Dorsolateral prefrontal cortex (tissue), 122 donors: ENCODE measurements at places on chromosomes 6 and 20. TPM values are rescaled to one million over a fixed set of nuclear protein-coding genes. Genes with fewer than 3 reads are reported as not detected.

Gene VSTM2L
- total RNA-seq, result 95.2 TPM

Gene SCAF8
- total RNA-seq, result 67.4 TPM

Gene B3GALT4
- 8.6 TPM for total RNA-seq

Gene DHX16
- total RNA-seq, result 22.7 TPM

Gene FKBP1C
- not detected for total RNA-seq

Gene RRBP1
- total RNA-seq, result 39.9 TPM

Gene RAMACL
- total RNA-seq, result 6.8 TPM

Gene RHAG
- total RNA-seq, result not detected

Gene ANKRD66
- total RNA-seq, result not detected

Gene LY6G6C
- not detected for total RNA-seq

Gene PLCB1
- total RNA-seq, result 204 TPM

Gene MYCT1
- 3.6 TPM for total RNA-seq

Gene SMPDL3A
- 8.2 TPM for total RNA-seq

Gene HLA-DQA1
- total RNA-seq, result 4.5 TPM

Gene SDCBP2
- 20.8 TPM for total RNA-seq

Gene COL21A1
- total RNA-seq, result 12.9 TPM

Gene FAM184A
- 24.0 TPM for total RNA-seq

Gene FIG4
- 32.3 TPM for total RNA-seq

Gene OR2J1
- total RNA-seq, result not detected

Gene FAM209B
- total RNA-seq, result not detected

Gene DEFB129
- total RNA-seq, result not detected

Gene TXLNB
- total RNA-seq, result 1.6 TPM

- DNase-seq, result no peak
Measured at GRCh38 chr6:47344022-47344421, 34.3 kb upstream of the TNFRSF21 start.

DNA sequence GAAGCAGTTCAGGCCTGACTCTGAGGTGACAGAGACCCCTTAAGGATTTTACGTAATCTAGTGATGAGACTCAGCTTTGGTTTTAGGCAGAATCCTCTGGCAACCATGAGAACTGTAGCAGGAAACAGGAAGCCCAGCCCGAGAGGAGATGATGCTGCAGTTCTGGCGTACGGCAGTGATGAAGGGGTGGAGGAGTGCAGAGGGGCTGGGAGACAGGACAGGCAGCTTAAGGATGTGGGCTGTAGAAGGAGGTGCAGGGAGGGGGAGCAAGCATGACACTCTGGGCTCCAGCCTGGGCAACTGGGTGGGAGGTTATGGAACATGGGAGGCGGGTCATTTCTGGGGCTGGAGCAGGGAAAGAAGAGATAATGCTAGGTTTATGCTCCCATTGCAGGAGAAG is 67.1 kb downstream of the LRFN2 start:
- DNase-seq, result no peak

DNA sequence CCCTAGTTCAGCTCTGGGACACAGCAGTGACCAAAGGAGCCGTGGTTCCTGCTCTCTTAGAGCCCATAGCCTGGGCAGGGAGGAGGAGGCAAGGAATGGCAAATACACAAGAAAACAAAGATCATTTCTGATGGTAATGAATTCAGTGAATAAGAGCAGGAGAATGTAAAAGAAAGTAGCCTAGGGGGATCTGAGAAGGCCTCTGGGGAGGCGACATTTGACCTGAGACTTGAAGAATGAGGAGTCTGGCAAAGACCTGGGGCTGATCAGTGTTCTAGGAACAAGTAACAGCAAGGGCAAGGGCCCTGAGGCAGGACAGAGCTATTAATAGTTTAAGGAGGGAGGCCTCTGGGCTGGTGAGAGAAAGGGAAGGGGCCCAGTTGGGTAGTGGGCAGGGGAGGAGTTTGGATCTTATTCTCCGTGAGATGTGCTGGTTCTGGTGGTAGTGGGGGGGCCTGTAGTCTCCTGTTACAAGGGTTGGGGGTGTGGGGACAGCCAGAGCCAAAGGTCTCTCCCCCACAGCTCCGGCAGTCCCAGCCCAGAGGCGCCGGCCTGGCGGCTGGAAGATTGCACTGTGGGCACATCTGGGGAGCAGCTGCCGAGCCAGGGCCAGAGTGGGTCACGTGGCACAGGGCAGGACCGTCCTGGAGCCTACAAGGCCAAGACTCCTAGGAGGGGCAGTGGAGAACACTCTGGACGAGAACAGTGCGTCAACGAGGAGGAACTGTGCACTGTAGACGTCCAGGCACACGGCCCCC is 9.3 kb upstream of the ID1 start:
- no peak for DNase-seq

GRCh38 chr6:128368213-128368944 is 152.0 kb downstream of the PTPRK start:
- DNase-seq, result no peak

- no peak for DNase-seq
Measured at GRCh38 chr6:88730611-88731011, 232.8 kb downstream of the RNGTT start.

DNA sequence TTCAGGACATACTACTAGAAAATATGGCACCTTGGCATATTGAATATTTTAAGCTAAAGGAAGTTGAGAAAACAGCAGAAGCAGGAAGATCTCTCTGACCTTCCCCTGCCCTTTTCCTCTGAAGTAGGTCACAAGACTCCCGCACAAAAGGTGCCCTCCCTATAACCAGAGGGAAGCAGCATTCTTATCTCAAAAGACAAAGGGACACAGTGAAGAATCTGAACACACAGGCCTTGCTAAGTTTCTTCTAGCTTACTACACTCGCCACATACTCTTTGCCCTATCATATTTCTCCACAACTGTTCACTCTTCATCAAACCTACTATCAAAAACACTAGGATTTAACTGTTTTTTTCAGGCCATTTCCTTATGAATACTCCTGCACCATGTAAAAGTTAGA is 151.2 kb downstream of the ELOVL4 start:
- no peak for DNase-seq

DNA sequence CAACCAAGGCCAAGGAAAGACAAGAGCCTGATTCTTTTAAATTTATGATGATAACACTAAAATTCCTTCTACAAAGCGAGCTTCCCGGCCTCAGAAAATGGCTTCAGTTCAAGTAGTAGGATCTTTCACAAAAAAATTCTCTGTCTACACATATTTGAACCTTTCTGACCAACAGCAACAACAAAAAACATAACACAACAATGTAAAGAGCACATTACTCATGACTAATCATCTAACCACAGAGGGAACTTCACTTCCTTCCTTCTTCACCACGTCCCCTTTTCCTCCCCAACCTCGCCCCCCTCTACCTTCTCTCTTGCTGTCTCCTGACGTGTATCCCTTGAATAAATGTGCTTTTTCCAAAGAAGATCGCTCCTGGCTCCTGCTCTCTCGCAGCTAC is 228.2 kb downstream of the MYLK4 start:
- no peak for DNase-seq

DNA sequence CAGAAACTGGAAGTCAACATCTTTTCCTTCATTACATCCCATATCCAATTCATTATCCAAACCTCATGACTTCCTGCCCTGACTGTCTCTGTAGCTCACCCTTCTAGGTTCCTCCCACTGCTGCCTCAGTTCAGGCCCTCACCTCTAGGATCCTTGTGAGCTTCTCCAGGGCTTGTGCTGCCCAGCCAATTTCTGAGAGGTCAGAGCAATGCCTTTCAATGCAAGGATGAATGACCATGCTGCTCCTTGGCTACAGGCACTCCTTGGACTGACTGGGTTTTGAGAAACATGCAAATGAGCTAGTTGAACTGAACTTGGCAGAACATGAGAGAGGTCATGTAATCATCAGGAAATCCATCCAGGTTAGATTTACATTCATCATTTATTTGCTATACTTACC is 173.4 kb downstream of the KIF16B start:
- no peak for DNase-seq

DNA sequence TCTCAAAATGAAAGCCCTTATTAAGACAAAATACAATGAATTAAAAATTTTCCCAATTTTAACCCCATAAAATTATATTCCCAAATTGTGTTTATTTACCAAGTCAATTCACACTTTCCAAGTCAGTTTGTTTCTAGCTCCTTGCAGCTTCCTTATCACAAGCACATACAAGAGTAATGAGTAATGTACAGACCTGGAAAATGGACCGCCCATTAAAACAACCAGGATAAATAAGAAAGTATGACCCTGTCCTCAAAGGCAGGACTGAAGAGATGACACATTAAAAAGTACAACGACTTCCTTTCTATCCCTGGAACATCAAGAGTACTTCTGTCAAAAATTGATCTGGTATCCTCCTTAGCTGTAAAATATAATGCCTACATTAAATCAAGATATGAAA is 47.1 kb upstream of the TMX4 start:
- no peak for DNase-seq

- DNase-seq, result no peak
Measured at GRCh38 chr20:51062065-51062464, 39.2 kb upstream of the KCNG1 start.

- no peak for DNase-seq
Measured at GRCh38 chr6:39835821-39836295, 43.7 kb downstream of the DAAM2 start.

GRCh38 chr20:48278961-48279481 is 493.7 kb upstream of the SULF2 start:
- no peak for DNase-seq

DNA sequence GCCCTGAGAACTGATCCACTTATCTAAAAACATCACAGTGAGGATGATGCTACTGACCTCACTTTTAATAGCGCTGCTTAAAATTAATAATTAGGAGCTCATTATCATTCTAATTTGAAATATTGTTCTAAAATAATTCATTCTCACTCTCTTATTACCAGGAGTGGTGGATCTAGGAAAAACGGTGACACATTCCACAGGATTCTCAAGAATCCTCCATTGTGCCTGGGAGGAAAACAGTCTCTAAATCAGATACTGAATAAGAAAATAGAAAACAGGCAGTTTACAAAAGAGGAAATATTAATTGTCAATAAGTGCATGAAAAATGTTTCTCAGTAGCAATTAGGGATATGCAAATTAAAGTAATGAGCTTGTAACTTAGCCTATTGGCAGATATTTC is 187.4 kb downstream of the TENT5A start:
- no peak for DNase-seq

- DNase-seq, result no peak
Measured at GRCh38 chr6:139587469-139587868, 213.0 kb upstream of the CITED2 start.

GRCh38 chr6:98764373-98764911 is 69.9 kb upstream of the POU3F2 start:
- no peak for DNase-seq

DNA sequence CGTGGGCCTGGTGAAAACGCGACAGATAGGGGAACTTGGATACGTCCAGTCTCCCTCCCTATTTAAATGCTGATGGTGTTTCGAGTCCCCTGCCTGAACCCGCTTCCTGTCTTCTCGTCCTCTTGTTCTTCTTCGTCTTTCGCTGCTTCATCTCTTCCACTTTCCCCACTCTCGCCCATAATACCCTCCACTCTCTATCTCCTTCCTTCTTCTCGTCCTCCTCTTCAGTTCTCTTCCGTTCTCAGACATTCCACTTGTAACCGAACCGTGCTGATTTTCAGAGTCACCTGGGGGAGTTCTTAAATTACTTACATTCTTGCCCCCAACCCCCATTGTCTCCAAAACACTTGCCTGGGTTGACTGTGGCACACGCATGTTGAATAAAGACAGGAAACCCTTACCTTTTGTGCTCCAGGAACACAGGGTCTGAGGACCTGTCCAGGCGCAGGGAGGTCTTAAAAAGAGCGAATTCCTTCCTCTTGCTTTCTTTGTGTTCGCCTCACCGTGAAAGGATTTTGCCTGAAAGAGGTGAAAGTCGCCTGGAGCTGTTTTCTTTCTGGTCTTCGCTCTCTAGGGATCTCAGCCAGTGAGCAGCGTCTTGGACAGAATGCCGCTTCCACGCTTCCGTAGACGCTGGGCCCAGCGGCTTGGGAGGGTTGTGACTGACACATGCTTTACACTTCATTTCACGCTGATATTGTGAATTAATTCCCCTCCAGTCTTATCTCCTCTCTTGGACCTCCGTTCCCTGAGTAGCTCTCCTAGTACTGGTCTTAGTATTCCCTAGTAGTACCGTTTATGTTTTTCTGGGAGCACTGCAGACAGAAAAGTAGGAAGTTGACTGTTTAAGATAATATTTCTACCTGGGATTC is 184.0 kb downstream of the GPX5 start:
- DNase-seq, result no peak

DNA sequence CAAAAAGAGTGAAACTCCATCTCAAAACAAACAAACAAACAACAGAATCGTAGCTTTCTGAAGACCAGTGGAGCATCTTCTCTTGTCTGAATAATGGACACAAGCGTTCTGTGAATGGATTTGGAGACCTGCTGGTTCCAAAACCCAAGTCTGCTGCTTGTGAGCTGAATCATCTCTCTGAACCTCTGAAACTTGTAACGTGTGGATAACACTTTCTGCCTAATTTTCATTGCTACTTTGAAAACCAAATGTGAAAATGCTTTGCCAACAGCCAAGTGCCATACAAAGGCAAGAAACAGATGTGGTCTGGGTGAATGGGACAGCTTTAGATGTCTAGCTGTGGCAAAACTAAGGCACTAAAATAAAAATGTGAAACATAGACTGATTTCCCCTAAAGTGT is 44.3 kb downstream of the PHACTR1 start:
- no peak for DNase-seq

DNA sequence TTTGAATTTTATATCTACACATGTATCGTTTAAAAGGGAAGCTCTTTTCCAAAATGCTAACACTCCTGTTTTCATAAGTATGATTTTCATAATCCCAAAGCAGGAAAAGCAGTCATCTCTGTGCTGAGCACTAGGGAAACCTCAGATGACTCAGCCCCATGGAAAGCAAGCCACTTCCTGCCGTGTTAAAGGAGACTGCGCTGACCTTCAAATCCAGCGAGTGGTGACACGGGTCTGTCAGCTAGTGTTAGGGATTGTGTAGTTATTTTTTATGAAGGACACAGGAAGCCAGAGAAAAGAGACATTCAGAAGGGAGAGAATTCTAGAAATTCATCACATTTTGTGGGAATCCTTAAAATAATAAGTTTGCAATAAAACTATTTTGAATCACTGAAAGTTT is 57.0 kb upstream of the CD93 start:
- no peak for DNase-seq

- DNase-seq, result no peak
Measured at GRCh38 chr20:41411391-41411847, 44.8 kb upstream of the EMILIN3 start.

DNA sequence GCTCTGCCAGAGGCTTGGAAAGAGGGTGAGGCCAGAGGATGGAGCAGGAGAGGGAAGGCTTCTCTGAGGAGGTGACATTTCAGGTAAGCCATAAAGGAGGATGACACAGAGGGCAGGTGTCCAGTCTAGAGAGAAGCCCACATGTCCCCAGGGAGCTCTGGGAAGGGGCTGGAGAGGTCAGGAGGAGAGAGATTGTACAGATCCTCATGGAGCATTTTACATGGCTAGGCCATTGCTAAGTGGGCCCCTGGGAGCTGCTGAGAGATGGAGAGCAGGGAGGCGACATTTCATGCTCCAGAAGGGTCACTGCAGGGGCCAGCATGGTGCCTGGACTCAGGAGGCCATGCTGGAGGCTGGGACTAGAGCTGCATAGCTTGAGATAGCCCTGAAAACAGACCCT is 124.5 kb downstream of the TOX2 start:
- DNase-seq, result no peak

- no peak for DNase-seq
Measured at GRCh38 chr6:136086686-136087085, 163.4 kb downstream of the MTFR2 start.
